GDM1 (cell line): ENCODE measurements at places on chromosomes 2 and 18.

DNA sequence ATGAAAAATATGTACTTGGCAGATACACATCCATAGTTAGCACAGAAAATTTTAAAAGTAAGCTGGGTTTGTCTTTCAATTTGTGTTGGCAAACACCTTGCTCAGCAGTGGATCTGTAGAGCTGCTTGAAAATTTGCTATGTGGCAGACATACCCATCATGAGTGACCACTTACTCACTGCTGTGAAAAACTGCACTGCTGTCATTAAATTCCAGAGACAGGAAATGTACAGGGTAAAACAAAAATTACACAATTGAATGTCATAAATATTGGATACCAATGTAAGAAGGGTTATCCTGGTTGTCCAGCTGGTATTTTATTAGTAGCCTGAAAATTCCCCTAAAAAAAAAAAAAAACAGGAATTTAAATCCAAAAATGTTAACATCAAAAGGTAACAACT is 24.5 kb downstream of the NIF3L1 start:
- no peak for DNase-seq

DNA sequence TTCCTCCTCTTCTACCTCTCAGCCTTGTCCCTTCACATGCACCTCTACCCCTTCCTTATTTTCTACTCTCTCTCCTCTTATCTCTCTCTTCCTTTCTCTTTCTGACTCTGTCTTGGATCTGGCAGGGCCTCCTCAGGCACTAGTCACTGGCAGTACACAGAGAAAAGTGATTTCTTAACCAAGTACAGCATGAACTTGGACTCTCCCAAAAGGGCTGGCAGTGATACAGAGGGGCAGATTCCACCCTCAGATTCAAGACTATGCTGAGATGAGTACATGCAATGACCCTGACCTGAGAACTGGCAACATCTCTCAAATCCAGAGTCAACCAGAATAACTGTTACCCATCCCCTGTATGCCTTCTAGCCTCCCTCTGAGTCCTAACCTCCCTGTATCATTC is 4.3 kb downstream of the AOX1 start:
- no peak for DNase-seq

- DNase-seq, result no peak
These were observed 7.1 kb upstream of the GRHL1 start for GRCh38 chr2:9944330-9944758.

GRCh38 chr18:62196079-62196478 is 9.0 kb downstream of the RELCH start:
- DNase-seq, result no peak

DNA sequence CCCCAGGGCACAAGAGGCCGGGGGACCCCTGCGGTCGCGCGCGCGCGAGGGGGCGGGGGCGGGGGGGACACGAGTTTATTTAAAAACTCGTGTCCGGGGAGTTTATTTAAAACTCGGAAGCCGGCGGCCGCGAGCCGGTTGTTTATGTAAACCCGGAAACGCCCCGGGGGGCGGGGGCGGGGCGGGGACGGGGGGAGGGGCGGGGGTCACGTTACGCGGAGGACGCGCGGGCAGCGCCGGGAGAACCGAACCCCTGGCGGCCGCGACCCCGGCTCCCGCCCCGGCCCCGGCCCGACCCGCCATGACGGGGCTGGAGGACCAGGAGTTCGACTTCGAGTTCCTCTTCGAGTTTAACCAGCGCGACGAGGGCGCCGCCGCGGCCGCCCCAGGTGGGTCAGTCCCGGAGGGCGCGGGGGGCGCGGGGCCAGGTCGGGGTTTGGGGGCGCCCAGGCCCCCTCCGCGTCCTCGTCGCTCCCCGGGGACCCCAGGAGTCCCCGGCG is 4.4 kb downstream of the NFATC1 start:
- no peak for DNase-seq

DNA sequence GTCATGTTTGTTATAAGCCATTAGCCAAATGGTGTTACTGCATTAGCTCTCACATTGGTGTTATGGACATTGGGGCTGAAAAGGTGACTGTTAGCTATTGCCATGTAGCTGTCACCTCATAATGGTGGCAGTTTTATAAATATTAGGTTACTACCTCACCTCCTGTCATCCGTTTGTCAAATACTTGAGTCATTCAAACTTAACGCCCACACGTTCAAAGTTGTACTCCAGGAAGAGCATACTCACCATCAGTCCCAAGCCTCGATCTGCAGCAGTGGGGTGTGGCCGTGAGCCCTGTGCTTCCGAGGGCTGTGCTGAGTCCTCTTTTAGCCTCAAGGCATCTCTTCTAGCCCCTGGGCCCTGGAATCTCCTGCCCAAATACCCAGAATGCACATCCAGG is 87.3 kb downstream of the PDK1 start:
- DNase-seq, result no peak

DNA sequence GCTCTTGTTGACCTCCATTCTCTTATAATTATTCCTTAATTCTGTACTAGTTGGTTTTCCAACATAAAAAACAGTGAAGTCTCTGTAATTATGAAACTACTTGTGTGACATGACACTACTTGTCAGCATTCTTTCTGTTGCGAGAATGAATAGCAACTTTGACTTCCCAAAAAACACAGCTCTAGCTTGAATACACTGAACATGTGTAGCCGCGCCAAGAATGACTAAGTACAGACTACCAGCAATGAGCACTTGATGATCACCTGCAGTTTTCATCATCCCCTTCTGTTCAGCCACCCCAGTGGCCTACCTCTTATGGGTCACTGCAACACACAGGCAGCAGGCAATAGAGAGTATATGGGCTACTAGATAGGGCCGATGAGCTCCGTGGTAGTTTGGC is 229.3 kb downstream of the TGIF1 start:
- DNase-seq, result no peak

DNA sequence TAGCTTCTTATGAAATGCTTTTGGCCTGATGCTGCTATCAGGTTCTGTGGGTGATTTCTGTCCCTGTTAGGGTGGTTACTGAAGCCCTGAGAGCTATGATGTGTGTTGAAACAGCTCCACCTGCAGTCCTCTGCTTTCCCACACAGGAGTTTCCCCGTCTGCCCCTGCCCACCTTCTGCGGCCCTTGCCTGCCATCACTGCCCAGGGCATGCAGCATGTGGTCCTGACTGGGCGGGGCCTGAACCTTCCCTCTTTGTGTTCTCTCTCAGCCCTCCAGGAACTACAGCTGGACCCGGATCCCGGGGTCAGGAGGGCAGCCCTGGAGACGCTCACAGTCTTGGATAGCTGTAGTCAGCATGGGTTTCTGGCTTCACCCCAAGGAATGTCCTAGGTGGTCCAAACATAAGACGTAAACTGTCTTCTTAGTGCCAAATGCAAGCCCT is 21.4 kb downstream of the HJURP start:
- DNase-seq, result no peak

DNA sequence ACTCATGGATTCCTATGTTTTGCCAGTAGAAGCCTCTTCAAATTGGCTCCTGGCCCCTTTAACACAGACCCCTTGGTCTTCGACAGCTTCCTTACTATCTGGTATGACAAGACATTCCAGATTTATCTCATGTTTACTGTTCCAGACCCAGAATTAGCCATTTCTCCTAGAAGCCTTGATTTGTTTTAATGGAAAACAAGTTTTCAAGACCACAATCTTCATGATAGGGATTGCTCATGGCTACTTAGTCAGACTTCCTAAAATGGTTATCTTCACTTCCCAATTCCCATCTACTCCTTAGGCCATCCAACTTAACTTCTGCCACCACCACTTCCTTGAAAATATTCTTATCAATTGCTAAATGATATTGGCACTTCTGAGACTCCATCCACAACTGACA is 63.2 kb downstream of the TTC32 start:
- no peak for DNase-seq

DNA sequence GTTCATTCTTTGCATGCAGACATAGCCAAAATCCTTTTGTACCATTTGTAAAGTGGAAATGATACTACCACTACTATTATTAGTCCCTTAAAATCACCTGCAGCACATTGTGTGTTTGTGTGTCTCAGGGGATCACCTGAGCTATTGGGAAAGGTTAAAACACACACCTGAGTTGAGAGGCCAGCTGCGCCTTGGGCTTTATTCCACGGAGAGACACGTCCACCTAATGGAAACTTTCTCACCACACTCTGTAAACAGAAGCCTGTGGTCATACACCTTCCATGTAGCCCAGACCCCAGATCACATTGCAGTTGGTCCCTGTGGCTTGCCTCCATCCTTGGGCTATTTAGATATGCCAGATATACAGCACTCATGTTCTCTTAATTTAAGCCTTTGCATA is 81.8 kb upstream of the SH3BP4 start:
- DNase-seq, result no peak

GRCh38 chr2:154331784-154332183 is 366.7 kb upstream of the KCNJ3 start:
- DNase-seq, result no peak

- DNase-seq, result no peak
These were observed 40.1 kb upstream of the SOS1 start for GRCh38 chr2:39160982-39161381.
